GM12891 (cell line): ENCODE measurements at places on chromosomes 11 and 22.

GRCh38 chr11:36361901-36362391 lies 65.9 kb downstream of the PRR5L start:
- DNase-seq = no peak

DNA sequence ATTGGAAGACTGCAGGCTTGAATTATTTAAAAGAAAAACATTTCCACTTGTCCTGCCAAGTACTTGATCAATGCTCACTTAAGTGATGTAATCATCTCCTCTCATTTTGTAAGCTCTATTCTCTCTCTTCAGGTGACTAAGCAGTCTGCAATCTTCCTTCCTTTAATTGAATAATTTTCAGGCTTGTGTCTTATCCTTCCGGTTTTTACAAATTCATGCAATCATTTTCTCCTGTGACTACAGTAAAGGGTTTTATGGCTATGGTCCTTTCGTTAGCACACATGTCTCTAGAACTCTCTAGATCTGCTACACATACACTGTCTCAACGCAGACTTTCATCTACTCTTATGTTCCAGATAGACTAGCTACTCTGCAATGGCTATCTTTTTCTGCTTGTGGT lies 12.6 kb upstream of the UPB1 start:
- no peak for DNase-seq

- DNase-seq = no peak
Measured at GRCh38 chr11:86676010-86676409, 3.6 kb upstream of the ME3 start.

- DNase-seq = no peak
Measured at GRCh38 chr11:75276186-75276585, 35.6 kb downstream of the TPBGL start.

- no peak for DNase-seq
Measured at GRCh38 chr11:62933750-62934495, 12.8 kb upstream of the CHRM1 start.

GRCh38 chr11:102783720-102784119 lies 3.3 kb upstream of the MMP10 start:
- no peak for DNase-seq
